ENCODE measurements at places on chromosomes 7 and 10.

DNA sequence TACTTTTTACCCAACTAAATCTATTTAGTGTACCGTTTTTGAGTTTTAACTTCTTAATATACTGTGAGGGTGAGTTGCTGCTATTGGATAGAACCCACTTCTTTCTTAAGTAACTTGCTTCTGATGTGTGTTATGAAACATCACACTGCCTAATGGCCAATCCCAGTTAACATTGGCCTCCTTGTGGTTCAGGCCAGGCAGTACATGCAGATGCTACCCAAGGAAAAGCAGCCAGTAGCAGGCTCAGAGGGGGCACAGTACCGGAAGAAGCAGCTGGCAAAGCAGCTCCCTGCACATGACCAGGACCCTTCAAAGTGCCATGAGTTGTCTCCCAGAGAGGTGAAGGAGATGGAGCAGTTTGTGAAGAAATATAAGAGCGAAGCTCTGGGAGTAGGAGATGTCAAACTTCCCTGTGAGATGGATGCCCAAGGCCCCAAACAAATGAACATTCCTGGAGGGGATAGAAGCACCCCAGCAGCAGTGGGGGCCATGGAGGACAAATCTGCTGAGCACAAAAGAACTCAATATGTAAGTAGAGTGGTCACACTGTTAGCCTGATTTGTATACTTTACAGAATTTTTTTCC is 39.7 kb downstream of the TES start:
- no peak for DNase-seq

DNA sequence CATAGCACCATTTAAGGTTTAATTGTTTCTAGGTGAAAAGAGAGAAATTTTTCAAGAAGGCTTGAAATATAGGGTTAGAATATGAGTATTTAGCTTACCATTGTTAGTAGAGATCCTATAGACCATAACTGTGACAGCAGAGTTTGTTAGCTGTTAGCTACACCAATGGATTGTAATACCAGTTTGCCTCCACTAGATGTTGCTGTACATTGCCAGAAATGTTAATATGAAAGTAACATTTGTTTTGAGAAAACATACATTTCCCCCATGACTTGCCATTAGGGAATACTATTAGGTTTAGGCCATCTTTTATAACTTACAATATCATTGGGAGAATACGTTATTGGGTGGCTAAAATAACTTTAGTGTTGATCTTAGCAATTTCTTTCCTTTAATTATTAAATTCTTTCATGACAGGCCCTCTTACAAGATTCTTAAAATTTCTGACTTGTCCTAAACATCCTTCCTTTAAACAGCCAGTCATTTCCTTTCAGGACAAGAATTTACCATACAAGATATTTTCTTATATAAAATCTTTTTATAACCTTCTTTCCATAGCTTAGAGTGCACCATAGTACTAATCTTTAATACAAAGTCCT is 39.5 kb downstream of the ZNF117 start:
- DNase-seq, result peak; percentile 60

- DNase-seq, result no peak
Measured at GRCh38 chr7:111711426-111712065, 149.3 kb upstream of the IMMP2L start.

- DNase-seq, result no peak
Measured at GRCh38 chr10:60618861-60619260, 159.4 kb upstream of the CDK1 start.

DNA sequence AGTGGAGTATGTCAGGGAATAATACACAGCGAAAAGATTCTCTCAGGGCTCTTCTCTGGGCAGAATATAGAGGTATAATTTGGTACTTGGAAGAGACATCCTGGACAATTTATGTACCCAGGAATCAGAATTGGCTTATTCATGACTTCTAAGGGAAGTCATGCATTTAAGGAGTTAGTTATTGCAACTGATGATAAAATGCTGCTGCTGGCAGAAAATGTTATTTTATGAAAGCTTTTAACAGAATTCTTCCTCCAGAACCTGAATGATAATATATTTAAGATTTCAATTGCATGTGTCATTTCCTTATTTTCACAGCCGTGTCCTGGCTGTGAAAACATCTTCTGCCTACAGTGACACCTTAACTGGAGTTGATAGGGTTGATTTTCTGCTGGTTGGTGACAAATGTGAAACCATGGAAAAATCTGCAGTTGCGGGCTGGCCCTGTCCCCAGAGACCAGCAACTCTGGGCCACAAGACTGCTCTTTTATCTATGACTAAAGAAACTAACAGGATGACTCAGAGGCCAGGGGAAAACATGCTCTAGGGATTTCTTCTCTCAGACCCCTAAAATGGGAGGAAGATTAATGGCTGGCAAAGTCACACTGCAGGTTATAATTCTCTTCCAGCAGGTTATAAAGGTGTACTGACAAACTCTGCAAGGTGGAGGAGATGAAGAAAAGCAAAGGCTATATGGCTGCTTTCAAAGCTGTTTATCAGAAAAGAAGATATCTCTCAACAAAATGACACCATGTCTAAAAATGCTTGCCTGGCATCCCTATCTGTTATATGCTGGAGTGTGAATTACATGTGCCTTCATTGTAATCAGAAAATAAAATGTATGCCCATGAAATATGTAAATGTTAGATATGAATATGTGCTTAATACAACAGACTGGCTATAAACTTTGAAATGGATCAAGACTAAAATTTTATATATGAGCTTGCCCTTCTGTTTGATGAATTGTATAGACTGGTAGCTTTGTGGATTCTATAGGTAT is 12.1 kb upstream of the TRUB1 start:
- no peak for DNase-seq

DNA sequence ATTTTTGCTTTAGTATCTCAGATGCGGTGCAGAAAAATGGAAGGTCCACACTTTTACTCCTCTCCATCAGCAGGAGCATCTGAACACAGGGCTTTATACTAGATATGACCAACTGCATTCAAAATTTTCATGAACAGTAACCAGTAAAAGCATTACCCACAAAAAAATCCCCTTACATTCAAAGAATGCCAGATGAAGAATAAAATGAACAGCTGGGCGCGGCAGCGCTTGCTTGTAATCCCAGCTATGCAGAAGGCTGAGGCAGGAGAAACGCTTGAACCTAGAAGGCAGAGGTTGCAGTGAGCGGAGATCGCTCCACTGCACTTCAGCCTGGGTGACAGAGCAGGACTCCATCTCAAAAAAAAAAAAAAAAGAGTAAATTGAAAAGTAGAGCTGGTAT is 3.1 kb downstream of the SAR1A start:
- no peak for DNase-seq

GRCh38 chr7:138358850-138359341 is 101.2 kb upstream of the TRIM24 start:
- peak; percentile 6 for DNase-seq

DNA sequence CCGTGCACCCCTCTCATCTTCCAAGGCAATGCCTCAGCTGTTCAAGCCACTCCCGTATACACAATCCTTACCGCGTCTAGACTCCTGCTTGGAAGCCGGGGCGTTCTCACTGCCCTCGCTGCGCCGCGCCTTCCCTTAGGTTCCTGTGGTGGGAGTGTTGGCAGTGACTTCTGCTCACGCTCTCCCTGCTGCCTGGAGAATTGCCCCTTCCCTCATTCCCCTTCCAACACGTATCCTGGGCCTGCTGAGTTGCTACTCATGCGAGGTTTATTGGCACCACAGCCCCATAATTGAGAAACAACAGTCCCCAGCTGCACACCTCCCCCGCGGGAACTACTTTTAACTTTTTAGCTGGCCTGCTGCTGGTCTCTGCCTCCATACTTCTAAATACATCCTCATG is 31.9 kb downstream of the RBM17 start:
- DNase-seq, result no peak

DNA sequence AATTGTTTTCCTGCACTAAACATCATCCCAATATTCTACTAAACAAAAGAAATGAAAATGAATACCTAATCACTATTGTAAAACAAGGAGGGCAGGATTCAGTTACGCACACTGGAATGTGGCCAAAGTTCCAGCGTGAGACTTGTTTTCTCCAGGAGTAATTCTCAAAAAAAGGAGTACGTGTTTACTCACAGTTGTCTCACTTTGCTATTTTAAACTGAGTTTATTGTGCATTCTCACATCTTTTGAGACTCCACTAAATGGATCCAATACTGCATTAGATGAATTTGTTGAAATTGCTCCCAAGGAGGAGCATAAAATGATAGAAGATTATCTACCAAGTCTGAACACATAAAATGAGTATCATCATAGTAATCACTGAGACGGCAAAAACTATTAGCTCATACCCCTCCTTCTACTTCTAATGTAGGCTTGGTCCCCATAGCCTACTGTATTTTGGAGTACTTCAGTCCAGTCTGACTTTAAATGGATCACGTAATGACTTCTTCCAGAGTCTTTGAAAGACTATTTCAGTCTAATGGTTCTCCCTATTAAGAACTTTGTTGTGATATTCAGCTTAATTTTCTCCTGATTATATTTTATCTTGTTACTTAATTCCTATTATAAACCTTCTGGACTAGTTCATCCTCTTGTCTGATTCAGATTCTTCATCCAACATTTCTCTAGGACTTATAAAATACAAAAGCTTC is 3.8 kb downstream of the GRM3 start:
- DNase-seq, result no peak

- no peak for DNase-seq
Measured at GRCh38 chr10:109202111-109202510, 721.2 kb downstream of the XPNPEP1 start.

GRCh38 chr7:3488829-3489228 is 187.8 kb downstream of the SDK1 start:
- no peak for DNase-seq

DNA sequence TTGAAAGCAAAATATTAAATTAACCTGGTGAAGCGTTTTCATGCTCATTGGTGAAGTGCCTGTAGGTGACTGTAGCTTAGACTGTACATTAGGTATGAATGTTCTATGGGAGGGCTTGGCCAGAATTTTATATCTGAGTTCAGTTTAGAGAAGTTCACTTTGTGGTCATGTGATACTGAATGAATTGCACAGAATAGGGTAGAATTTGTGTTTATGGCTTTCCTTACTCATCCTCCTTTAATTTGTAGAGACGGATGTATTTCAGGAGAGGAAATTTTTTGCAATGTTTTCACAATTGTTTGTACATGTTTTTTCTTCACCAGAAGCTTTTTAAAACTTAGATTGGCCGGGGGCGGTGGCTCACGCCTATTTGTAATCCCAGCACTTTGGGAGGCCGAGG is 32.3 kb downstream of the REEP3 start:
- no peak for DNase-seq

DNA sequence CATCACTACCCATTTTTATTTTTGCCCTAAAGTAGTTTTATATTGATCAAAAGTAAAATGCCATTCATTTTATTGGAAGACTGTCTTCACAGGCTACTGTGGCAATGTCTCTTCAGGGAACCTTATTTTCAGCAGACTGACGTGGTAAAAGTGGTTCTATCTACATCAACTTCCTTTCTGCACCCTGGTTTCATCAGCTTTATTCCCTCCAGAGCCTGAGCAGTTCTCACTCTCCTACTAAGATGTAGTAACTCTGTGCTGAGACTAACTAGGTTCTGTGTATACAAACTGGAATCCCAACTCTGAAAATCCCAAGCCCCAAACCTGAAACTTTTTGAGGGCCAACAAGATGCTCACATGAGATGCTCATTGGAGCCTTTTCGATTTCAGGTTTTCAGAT is 155.3 kb downstream of the SFMBT2 start:
- DNase-seq, result peak; percentile 39

- peak; percentile 51 for DNase-seq
Measured at GRCh38 chr7:151825721-151826120, 51.2 kb downstream of the PRKAG2 start.

DNA sequence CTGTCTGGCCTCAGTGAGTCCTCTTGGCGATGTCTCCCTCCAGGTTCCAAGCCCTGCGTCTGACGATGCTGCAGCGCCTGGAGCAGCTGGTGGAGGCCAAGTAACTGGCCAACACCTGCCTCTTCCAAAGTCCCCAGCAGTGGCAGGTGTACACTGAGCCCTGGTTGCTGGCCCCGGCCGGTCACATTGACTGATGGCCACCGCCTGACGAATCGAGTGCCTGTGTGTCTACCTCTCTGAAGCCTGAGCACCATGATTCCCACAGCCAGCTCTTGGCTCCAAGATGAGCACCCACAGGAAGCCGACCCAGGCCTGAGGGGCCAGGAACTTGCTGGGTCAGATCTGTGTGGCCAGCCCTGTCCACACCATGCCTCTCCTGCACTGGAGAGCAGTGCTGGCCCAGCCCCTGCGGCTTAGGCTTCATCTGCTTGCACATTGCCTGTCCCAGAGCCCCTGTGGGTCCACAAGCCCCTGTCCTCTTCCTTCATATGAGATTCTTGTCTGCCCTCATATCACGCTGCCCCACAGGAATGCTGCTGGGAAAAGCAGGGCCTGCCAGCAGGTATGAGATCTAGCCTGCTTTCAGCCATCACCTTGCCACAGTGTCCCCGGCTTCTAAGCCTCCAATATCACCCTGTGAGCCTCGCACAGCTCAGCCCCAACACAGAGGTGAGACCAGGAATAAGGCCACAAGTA is 7.3 kb upstream of the ZNF22 start:
- DNase-seq, result no peak

DNA sequence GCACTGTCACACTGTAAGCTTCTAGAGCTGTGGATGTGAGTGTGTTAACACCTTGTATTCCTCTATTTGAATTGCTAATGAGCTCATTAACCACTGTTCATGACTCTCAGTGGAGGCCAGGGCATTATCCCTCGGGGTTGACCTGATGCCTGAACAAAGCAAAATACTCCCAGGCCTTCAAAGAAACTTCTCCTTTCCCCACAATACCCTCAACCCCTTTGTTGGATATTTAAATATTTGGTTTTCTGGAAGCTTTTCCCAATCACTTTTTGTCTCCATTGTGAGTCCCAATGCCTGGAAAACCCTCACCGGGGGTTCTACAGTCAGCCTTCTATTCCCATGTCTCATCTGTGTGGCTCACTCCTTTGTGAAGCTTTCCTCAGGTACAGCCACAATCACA is 780.1 kb downstream of the PHTF2 start:
- no peak for DNase-seq

DNA sequence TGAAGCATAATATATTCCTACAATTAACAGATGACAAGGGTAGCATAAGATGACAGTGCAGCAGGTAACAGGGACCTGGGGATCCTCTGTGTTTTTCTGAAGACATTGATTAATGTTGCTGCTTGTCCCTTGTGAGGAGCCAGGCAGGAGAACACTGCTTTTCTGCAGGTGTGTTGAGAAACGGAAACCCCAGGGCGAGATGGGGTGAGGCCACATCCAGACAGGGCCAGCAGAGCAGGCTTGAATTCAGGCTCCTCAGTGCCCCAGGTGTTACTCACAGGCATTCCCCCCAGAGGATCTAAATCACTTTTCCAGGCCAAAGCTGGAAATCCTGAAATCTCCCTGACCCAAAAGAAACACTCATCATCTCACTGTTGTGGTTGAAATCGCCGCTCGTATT is 105.3 kb downstream of the CCDC3 start:
- DNase-seq, result no peak
